ENCODE measurements at places on chromosomes 11 and 22. TPM values are rescaled to one million over a fixed set of nuclear protein-coding genes. Genes with fewer than 3 reads are reported as not detected.
A peak's percentile ranks its signal among the peaks of the same experiment; 100 is the strongest.

DNA sequence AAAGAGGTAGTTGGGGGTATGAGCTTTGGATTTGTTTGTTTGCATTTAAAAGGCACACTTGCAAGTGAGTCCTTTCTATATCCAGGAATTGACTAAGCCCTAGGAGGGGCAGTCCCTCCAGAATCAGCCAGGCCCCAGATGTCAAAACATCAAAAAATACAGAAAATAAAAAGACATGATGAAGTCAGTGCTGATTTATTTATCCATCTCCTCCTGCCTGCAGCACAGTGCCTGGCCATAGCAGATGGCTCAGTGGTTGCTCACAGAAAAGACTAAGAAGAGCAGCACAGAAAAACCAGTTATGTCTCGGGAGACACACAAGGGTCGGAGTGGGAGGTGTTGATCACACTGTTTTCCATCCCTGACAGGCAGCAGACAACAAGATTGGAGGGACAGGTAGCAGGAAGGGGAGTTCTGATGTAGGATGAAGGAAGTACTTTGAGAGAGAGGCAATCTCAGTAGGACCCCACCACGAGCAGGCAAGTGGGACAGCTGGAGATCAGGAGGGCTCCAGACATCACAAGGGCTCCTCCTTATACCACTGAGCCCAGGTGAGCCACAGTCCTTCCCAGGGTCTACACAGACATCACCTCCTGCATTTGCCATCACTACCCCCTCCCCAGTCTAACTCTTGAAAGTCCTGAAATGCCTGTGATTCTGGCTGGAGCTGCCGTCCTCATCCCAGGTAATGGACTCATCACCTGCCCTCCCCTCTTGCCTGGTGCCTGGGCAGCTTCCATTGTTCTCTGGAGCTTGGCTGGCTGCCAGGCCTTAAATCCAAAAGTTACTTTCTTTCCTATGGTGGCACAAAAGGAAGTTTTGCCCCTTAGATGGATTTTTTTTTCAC, 32.3 kb downstream of the TMPRSS5 start:
- no peaks in the 10 kb centered on the region for H3K27me3 ChIP-seq
- H3K27ac ChIP-seq = no peak overlapping the region
- DNase-seq = no peak
- peaks cover 11% of the 10 kb centered on the region for H3K4me1 ChIP-seq

Gene ACRV1
- 0.55 TPM for total RNA-seq

DNA sequence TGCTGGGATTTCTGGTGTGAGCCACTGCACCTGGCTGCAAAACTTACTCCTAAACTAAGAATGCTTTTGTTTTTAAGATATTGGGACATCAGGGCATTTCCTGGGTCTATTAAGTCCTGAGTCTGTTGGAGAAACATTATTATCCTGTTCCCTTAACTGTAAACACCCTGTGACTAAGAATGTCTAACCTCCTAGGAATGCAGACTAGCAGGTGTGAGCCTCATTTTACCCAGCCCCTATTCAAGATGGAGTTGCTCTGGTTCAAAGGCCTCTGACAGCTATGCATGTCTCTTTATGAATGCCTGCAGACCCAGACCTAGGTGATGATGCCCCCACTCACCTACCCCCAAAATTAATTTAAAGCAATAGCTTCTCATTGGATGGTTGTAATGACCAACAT, 46.2 kb downstream of the DEPDC5 start:
- no peak for DNase-seq
- H3K36me3 ChIP-seq = peaks cover 25% of the 10 kb centered on the region
- no peaks in the 10 kb centered on the region for H3K4me1 ChIP-seq
- no peaks in the 10 kb centered on the region for H3K27me3 ChIP-seq
- H3K27ac ChIP-seq = no peak overlapping the region

DNA sequence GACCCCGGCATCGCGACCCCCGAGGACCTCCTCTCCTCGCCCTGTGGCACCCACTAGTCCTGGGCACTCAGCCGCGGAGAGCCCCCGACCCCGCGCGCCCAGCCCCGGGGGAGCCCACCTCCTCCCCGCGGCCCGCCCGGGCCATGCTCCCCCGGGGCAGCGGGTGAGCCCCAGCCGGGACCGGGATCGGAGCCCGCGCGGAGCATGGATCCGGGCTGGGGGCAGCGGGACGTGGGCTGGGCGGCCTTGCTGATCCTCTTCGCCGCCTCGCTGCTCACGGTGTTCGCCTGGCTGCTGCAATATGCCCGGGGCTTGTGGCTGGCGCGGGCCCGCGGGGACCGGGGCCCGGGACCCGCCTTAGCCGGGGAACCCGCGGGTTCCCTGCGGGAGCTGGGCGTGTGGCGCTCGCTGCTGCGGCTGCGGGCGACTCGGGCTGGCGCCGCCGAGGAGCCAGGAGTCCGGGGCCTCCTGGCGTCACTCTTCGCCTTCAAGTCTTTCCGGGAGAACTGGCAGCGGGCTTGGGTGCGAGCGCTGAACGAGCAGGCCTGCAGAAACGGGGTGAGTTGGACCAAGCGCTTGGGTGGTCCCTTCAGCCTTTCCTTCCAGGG, 498 bp downstream of the C2CD2L start:
- no peak for DNase-seq
- no peak overlapping the region for H3K27ac ChIP-seq
- H3K36me3 ChIP-seq = no peaks in the 10 kb centered on the region

DNA sequence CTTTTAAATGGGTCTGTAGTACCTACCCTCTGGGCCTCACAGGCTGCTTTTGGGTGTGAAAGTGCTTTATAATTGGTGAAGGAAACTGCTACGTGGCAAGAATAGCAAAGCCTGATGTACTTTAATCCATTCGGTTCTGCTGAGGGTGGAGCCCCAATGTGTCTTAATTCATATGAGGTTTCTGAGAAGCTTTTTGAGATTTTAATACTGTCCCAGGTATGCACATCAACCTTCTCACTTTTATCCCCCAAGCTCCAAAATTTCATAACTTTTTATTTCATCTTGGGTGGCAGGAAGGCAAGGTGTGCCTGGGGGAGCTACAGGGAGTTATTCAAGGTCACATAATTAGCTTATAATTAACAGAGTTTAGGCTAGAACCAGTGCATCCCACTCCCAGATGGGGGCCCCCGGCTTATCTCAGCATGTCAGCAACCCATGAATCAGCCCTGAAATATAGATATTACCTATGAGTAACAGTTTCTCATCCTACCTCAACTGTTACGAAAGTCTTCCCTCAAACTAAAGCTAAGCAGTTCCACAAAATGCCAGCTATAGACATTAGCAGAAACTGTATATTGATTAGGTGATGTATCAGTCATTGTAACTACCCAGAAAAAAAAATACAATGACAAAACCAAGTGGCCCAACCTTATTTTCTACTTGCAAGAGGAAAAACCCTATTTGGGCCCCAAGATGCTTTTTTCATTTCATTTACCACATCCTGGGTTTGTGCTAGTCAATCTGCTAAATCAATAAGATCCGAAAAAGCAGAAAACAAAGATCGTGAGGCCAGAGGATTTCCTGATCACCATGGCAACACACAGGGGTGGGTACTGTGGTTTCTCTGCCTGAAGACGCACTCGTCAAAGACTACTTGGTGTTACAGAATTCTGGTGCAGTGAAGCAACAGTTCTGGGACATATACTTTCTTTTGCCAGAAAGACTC, 26.7 kb downstream of the CD44 start:
- peaks cover 69% of the 10 kb centered on the region for H3K27me3 ChIP-seq
- no peak for DNase-seq
- H3K36me3 ChIP-seq = no peaks in the 10 kb centered on the region
- no peak overlapping the region for H3K4me3 ChIP-seq
- H3K27ac ChIP-seq = no peak overlapping the region
- H3K4me1 ChIP-seq = peaks cover 5% of the 10 kb centered on the region

DNA sequence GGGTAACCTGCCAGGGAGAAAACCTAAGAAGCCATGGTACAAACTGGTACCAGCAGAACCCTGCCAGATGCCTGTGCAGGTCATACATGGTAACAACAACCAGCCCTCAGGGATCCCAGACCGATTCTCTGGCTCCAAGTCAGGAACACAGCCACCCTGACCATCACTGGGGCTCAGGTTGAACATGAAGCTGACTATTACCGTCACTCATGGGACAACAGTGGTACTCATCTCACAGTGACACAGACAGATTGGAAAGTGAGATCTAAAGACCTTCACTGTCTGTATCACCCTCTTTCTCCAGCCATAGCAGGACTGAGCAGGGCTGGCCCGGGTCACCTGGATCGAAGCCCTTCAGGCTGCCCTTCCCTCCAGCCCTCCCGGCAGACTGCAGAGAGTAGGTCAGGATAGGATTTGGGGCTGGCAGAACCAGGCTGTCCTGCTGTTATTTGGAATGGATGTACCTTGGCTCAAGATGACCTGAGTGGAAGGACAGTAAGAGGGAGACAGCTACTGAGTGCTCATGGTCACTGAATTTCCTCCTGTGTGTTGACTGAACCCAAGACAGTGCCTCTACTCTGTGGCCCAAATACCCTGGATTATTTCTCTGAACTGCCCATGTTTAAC, 94.7 kb downstream of the GGTLC2 start:
- no peaks in the 10 kb centered on the region for H3K36me3 ChIP-seq
- DNase-seq = no peak
- H3K4me1 ChIP-seq = no peaks in the 10 kb centered on the region
- no peak overlapping the region for H3K4me3 ChIP-seq

Gene SLC37A2
- total RNA-seq = 0.51 TPM

Gene AGBL2
- total RNA-seq = 6.1 TPM

DNA sequence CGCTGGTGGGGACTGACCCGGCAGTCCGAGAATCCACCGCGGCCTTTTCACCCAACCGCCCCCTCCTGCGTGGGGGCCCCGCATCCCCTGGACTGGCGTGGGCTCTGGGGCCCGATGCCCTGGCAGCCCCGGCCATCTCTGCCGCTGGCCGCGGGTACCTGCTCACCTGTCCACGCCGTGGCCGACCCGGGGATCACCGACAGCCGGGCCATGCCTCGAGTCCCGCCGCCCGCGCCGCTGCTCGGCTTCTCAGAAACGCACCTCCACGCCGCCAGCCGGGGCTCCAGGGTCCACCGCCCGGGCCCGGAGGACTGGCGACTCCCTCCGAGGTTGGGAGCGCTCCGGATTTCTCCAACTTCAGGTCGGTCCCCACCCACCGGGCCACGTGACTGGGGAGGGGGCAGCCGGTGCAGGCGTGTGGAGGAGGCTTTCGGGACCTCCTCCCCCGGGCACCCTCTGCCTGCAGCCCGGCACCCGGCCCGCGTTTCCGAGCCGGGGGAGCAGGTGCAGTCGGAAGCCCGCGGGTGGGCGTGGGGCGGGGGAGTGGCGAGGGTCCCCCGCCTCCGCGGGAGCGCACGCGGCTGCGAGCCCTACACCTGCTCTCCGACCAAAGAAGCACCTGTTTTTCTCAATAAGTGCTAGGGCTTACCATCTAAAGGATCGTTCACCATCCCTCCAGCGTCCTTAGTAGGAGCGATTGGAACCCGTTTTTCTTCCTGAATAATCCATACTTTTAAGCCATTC, 554 bp upstream of the NRIP3 start:
- H3K4me3 ChIP-seq = peak overlapping the region; percentile 54
- H3K27ac ChIP-seq = no peak overlapping the region
- no peaks in the 10 kb centered on the region for H3K36me3 ChIP-seq
- peak; percentile 43 for DNase-seq

DNA sequence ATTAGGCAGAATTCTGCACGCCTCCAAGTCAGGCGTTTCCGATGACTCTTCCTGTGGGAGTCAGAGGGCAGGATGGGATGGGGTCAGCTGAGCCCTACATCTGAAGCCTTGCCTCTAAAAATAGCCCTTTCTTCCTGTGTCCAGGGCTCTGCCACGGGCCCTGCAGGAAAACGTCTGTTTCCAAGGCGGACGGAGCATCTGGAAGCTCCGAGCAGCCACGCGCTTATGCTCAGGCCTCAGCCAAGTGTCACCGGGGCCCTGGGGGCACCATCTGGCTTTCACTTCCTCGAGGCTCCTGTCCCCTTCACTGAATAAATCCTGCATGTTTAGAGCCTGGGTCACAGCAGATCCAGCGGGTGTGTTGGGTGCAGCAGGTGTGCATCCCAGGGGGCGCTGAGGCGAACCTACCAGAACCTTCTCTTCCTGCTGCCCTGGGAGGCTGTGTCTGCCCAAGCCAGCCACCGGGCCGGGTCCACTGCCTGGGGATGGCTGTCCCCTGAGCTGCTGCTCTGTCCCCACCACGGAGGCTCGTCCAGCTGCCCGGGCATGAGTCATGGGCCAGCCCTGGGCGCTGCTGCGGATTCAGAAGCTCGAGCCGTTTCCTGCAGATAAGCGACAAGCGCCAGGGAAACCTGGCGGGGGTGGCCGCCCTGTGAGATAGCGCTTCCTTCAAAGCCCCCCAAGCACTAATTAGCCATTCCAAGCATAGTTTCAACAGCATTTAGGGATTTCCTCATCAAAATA, 32.0 kb upstream of the LINC01488 start:
- H3K4me1 ChIP-seq = peaks cover 5% of the 10 kb centered on the region
- H3K36me3 ChIP-seq = no peaks in the 10 kb centered on the region
- H3K27ac ChIP-seq = no peak overlapping the region
- DNase-seq = no peak
- H3K27me3 ChIP-seq = peaks cover 10% of the 10 kb centered on the region

GRCh38 chr22:46894081-46894671, 131.7 kb downstream of the TBC1D22A start:
- DNase-seq = no peak
- H3K27ac ChIP-seq = no peak overlapping the region
- H3K27me3 ChIP-seq = no peaks in the 10 kb centered on the region
- peaks cover 2% of the 10 kb centered on the region for H3K4me1 ChIP-seq
- H3K4me3 ChIP-seq = no peak overlapping the region
- H3K36me3 ChIP-seq = peaks cover 15% of the 10 kb centered on the region

- DNase-seq = no peak
- peaks cover 17% of the 10 kb centered on the region for H3K36me3 ChIP-seq
- H3K27ac ChIP-seq = peak overlapping the region; percentile 37
- no peaks in the 10 kb centered on the region for H3K27me3 ChIP-seq
- H3K4me1 ChIP-seq = peaks cover 13% of the 10 kb centered on the region
Measured at GRCh38 chr11:689625-690024, 5.4 kb downstream of the DEAF1 start.

Gene FAM227A
- 18.6 TPM for total RNA-seq

DNA sequence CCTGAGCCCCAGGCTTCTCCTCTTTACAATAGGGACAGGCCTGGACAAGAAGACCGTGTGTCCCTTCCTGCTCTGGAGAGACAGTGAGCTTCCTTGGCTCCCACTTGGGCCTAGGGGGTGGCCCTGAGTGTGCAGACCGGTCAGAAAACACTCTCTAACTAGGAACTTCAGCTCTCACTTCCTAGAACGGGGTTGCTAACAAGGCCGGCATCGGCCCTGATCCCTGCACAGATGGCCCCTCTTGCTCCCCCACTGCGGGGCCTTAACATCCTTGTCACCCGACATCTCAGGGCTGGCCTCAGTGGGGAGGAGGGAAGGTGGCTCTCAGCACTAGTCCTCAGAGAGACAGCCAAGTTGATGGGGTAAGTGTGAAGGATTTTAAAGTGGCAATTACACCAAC, 406.9 kb downstream of the CTTN start:
- peaks cover 23% of the 10 kb centered on the region for H3K36me3 ChIP-seq
- H3K27me3 ChIP-seq = no peaks in the 10 kb centered on the region

Gene GAL3ST3
- 3.9 TPM for total RNA-seq

DNA sequence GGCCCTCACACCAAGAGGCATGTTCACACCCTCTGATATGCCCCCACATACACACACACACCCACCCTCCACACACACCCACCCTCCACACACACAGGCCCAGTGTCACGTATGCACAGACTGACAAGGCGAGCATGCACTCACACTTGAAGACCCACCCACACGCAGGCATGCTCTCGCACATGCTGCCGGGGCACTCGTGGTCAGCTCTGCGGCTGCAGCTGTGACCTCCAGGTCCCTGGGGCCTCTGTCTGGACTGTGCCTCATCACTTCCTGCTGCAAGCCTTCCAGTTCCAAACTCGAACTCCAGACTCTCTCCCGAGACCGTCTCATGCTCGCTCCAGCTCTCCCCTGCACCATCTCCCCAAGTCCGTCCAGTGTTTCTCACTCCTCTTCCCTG, 9.5 kb downstream of the DCHS1 start:
- no peak overlapping the region for H3K27ac ChIP-seq
- no peaks in the 10 kb centered on the region for H3K27me3 ChIP-seq
- no peak overlapping the region for H3K4me3 ChIP-seq
